ENCODE measurements at places on chromosomes 5 and 9.

- no peak for DNase-seq
Measured at GRCh38 chr9:97386733-97387503, 25.0 kb upstream of the TDRD7 start.

DNA sequence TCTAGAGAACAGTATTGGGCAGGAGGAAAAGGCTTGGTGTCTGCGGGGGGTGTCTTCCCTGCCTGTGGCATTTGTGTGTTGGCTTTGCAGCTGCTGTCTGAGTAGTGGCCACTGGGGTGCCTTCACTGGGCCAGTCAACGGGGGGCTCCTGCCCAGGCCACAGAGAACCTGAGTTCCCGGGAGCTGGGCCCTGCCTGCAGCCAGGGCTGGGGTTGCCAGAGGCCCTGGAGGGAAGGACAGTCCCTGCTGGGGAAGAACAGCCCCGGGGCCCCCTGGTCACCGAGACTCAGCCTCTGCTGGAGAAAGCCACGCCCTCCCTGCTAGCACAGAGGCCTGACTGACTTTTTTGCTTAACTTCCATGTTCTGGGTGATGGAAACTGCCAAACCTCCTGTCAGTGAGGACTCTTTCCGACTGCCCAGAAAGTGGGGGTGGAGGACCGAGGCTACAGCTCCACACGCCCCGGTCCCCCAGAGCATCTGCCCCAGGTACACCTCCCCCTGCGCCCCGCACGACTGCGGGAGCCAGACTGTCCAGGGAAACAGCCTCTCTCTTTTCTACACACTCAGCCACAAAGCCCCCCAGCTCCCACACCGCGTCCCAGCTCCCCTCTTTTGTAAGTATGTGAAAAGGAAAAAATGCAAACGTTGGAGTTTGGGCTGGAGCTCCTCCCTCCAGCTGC, 133.4 kb downstream of the DAB2IP start:
- DNase-seq: no peak

DNA sequence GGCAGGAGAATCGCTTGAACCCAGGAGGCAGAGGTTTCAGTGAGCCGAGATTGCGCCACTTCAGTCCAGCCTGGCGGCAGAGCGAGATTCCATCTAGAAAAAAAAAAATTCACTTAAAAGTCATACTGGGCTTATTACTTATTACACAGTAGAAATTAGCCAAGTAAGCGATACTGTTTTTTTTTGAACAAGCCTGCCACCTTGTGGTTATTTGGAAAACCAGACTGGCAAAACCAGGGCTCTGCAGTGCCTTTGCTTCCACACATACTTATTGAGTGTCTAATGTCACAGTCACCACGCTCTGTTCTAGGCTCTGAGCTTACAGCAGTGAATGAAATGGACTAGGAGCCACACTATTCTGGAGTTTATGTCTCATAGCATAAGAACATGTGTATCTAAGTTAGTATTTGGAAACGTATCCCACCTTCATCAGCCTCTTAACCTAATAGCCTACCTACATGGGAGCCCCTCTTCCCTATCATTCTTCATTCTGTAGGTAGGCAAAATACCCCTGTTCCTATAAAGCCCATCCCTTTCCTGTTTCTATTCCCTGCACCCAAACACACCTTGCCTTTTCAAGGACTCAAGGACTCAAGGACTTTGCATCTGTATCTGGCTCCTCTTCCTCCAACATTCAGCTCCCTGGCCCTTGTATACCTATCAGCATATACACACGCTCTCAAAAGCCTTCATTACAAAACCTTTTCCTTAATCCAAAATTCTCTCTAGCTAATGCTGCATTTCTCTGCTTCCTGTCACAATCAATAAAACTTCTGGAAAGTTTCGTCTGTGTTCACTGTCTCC, 13.9 kb upstream of the BASP1 start:
- DNase-seq: peak; percentile 71

GRCh38 chr5:139762615-139763170, 32.9 kb upstream of the PSD2 start:
- no peak for DNase-seq

DNA sequence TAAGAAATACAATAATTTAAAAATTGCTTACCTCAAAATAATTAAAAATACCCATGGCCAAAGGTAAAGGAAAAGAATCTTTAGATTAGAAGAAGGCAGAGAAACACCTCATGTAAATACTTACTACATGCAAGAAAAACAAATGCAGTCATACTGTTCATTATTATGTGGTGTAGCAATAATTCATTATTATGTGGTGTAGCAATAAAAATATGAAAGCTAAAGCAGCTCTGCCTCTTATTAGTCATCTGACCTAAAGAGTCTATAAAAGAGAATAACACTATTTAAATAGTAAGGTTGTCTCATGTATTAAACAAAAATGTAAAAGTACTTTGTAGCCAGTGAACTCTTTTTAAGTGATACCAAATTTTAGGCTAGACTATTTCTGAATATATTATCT, 6.6 kb downstream of the DTWD2 start:
- DNase-seq: no peak

- peak; percentile 80 for DNase-seq
Measured at GRCh38 chr9:124297551-124297901, 39.8 kb downstream of the NEK6 start.

DNA sequence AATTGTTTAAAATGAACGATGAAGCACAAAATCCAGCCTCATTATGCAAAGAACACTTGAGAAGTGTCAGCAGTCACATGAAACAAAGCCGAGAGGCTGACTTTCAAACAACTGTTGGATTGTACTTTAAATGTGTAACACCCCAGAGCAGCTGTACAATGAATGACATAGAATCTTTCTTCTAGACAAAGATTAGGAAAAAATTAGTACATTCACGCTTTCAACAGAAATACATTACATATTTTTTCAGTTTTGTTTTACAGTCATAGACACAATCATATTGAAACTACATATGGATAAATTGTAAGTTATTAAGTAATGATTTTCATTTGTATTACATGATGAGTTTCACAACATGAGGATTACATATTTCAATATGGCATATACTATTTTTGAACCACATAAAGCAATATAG, 10.6 kb upstream of the AGXT2 start:
- no peak for DNase-seq

DNA sequence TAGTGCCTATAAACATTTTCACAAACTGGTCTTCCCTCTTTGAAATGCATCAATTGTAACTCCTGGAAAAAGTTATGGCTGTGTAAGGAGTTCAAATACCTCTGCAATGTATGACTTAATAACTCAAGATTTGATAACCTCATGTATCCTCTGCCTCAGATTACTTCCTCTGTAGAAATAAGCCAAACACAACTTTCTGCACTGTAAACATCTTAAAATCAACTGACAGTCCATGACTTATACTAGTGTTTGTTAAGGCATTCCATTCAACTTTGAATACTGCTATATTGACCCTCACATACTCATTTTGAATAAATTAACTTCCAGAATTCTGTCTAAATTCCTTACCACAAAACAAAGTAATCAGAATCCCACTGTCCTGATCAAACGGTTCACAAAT, 256.2 kb upstream of the POU5F2 start:
- DNase-seq: no peak

GRCh38 chr5:141919218-141920119, 4.2 kb upstream of the DELE1 start:
- DNase-seq: no peak

GRCh38 chr5:149656576-149657182, 73.4 kb upstream of the PPARGC1B start:
- DNase-seq: no peak

DNA sequence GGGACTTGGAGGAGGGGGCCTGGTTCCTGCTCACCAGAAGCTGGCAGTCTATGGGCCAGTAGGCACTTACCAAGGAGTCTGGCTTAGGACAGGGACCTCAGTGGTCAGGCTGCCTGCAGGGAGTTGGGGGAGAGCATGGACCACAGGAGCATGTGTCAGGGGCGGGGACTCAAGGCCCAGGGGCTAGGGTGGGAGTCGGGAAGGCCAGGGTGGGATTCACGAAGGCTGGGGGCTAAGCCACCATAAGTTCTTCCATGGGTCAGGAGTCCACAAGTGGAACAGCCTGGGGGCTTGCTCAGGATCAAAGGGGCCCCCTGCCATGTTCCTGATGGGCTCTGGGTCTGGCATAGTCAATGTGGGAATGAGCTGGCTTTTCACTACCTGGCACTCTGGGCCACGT, 11.5 kb upstream of the SLC25A48 start:
- no peak for DNase-seq

DNA sequence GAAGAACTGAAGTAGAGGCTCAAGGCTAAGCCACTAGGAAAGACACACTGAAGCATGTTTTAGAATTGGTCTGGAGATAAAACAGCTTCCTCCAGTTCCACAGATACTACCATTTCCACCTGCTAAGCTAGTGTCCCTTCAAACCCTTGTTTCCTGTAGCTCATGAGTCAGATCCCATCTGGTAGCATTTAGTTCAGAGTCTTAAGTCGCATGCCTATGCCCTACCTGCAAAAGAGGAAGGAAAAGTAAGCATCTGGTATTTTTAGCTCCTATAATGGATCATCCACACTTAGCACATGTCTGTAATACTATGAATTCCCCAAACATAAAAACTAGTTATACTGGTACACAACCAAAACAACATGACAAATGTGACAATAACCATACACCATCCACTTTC, 92.1 kb downstream of the CDKN2A start:
- DNase-seq: no peak

- no peak for DNase-seq
Measured at GRCh38 chr5:59351076-59351794, 542.3 kb downstream of the PDE4D start.

GRCh38 chr9:77019926-77020412, 514 bp downstream of the FOXB2 start:
- DNase-seq: no peak

- DNase-seq: no peak
Measured at GRCh38 chr5:96140496-96140895, 178.8 kb upstream of the ELL2 start.

DNA sequence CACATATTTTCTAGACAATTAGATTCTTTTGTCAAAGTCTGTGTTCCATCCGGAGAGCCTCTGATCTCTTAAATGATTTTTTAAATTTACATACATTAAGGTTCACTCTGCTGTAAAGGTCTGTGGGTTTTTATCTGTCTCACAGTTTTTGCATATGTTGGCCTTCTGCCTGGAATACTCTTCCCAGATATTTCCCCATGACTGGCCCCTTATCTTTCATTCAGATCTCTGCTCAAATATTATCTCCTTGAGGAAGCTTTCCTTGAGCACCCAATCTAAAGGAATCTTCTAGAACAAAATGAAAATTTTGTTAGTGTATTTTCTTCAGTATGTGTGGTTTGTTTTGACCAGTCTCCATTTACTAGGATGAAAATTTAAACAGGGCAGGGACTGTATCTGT, 26.3 kb downstream of the FAF2 start:
- no peak for DNase-seq

DNA sequence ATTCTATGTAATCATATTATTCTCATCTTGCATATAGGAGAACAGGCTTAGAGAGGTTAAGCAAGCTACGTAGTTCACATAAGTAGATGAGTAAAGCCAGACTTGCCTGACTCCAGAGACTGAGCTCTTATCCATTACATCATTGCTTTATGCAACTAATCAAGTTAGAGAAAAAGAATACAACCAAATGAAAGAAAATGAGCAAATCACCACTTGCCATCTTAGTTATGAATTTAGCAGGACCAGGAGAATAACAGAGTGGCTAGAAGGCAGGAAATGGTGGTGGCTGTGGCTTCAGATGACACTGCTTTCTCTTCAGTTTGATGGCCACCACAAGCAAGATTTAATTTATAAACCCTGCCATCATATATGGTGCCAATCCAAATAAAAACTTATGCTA, 26.6 kb downstream of the POC5 start:
- DNase-seq: no peak

DNA sequence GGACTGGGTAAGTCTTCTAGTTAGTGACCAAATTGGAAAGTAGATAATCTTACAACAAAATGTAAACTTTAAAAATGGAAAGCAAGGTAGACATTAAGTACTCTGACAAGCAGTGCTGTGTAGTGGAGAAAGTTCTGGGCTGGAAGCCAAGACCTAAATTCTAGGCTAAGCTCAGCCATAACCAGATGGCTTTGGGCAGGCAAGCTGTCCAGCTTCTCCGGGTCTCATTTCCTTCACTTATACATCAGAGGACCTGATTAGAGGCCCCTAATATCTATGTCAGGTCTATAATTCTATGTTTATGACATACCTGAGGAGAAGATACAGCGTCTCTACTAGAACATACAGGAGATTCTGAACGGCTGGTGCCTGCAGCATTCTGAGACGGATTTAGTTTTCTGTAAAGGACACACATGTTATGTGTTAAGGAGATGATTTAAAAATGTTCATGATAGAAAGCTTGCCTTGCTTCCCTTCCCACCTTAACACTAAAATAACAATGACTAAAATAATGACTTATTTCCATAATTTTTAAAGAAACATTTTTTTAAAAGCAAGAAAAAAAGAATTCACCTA, 61.2 kb downstream of the ELL2 start:
- DNase-seq: peak; percentile 13

DNA sequence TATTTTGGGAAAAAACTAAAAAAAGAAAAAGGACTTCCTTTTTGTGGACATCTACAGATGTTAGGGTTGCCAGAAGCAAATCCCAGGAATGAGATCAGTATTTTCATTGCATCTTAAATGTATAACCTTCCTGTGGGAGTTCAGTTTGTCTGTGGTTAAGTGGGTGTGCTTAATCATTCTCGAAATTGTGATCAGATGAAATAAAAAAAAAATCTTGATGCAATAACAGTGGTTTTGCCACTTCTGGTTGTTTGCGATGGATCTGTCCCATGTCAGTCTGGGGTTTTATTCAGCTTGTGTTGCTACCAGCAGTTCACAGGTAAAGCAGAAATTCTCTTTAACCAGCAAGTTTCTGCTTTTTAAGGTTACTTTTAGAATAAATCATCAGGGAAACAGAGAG, 179.0 kb downstream of the MAN2A1 start:
- no peak for DNase-seq

DNA sequence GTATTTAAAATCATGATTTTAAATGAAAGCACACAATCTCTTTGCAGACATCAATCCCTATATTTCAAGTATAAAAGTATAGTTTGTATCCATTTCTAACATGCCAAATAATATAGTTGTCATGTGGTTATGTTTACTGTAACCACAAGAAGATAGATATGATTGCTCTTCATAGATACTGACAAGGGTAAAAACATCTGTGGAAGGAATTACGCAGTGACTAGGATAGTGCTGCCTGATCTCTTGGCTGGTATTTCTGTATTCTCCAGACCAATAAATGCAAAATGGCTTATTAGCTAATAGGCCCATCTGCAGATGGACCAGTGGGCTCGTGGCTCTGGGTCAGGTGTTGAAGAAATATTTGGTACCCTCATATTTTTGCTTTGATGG, 34.9 kb upstream of the FBN2 start:
- DNase-seq: no peak

DNA sequence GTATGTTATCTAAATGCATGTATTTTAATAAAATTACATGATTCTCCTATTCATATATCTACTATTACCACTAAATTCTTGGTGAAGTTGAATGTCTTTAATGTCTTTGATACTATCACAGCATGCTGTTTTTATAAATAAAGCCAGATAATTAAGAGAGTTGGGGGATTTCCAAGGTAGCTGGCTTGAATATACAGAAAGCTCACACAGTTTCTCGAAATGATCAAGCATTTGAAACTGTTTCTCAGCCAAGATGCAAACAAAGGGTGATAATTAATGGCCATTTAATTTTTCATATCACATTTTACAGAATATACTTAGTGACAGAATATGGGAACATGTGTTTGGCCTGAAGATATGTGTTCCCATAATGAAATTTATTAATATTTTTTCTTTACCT, 145.6 kb upstream of the CDH12 start:
- no peak for DNase-seq
